Right ventricle myocardium superior (tissue), 1 donor: ENCODE measurements at places on chromosomes 16 and 17.

- no peak for DNase-seq
Measured at GRCh38 chr16:57637020-57637419, 8.6 kb downstream of the ADGRG1 start.

- DNase-seq = peak; percentile 6
Measured at GRCh38 chr16:84000989-84001642, 33.1 kb downstream of the NECAB2 start.

GRCh38 chr17:76791053-76791980, 53.4 kb downstream of the MFSD11 start:
- DNase-seq = no peak

DNA sequence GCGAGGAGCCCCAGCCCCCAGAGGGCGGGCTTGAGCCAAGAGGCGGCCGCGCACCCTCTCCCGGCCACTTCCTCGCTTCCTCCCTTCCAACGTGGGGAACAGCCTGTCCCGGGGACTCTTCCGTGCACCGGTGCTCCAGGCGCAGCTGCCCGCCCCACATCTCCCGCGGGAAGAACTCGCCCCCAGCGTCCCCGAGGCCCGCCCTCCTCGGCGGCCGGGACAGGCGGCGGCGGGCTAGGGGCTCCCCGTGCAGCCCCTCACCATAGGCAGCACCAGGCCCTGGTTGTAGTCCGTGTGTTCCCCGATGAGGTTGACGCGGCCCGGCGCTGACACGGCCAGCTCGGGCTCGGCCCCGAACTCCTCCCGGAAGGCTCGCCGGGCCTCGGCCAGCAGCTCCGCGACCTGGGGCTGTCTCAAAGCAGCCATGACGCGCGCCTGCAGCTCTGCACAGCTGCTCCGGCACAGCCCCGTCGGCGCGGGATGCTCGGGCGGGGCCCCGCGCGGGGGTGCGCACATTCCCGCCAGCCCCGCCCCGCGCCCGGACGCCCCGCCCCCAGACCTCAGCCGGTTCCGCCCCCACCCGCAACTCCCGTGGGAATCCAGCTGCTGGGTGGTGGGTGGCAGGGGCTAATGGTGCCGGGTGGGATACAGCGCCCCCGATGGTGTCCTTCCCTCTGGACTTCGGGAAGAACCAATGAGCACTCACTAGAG, at the start of gene GALK1:
Gene GALK1 (minus strand): TSS at position 482 of the 711 bp plus-strand sequence. CDS start 56 bp downstream, at position 426.
- DNase-seq = peak; percentile 87

DNA sequence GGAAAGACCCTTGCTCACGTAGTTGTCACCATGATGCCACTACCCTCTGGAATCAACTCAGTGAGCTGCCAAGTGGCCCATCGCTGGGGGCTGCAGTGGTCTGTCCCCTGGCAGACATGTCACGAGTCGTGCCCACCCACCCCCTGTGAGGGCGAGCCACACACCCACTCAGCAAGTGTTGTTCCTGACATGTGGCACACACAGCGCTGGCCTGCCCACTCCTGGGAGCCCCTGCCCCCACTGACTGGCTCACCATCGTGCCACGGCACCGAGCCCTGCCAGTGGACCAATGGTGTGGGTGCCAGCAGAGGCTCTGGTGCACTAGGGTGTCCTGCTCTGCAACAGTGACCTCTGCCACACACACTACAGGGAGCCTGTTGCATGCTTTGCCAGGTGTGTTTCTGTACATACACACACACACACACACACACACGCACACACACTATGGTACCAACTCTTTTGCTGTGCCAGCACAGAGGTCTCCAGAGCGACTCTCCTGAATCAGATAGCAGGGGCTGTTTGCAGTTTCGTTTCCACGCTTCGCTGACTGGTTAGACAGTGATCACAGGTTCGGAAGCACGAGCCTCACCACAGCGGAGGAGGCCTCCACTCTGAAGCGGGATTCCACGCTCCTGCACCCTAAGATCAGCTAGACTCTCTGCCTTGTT, 7.7 kb downstream of the RTN4RL1 start:
- no peak for DNase-seq

- DNase-seq = peak; percentile 81
Measured at GRCh38 chr17:48541577-48542113, 3.3 kb downstream of the HOXB2 start.

- DNase-seq = no peak
Measured at GRCh38 chr16:69833357-69834282, 71.5 kb downstream of the WWP2 start.

- DNase-seq = peak; percentile 77
Measured at GRCh38 chr16:57091975-57092785, at the start of gene CPNE2. Gene CPNE2, plus strand, starts transcription at chr16:57092583. Its CDS starts 18,160 bp downstream, at chr16:57110743.

- no peak for DNase-seq
Measured at GRCh38 chr17:65609749-65610148, 48.3 kb upstream of the AXIN2 start.

GRCh38 chr16:89364606-89365005, 125.8 kb downstream of the ANKRD11 start:
- DNase-seq = no peak

DNA sequence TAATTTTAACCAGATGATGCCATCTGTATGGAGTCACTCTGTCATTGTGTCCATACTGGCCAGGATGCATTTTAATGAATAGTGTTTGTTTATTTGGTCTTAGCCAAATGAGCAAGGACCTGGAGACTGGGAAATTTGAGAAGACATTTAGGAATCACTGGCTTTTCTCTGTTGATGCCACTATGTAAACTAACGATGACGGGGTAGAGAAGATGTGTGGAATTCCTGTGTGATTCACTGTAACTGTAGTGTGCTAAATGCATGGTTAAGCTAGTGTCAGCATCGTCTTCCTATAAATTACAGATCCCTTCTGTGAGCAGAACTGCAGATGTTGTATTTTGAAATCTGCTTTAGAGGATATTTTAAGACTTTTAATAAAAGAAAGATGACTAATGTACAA, 66.6 kb downstream of the NOS2 start:
- DNase-seq = no peak

GRCh38 chr16:60127196-60127595, 1393.1 kb upstream of the GOT2 start:
- no peak for DNase-seq

DNA sequence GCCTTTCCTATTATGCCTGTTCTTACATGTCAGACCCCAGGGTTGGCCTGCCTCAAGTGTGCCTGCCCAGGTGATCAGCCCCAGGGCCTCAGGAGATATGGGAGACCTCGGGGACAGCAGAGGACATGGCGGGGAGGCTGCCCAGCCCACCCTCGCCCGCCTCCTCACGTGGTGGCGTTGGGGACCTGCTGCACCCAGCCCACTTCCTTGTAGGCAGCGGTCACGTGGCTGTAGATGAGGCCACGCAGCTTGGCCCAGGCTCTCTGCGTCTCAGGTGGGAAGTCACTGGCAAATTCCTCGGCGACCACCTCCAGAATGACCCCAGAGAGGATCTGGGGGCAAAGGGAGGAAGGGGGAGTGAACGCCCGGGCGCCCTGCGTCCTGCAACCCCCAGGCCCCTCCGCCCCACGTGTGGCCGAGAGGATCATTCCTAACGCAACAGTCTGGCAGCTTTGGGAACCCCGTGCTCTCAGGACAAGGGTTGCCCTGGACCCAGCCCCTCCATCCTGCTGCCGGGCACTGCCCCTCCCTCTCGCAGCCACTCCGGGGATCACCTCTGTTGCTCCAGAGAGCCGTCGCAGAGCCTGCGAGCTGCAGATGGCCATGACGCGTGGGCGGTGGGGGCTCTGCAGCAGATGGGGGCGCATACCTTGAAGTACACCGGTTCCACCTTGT, 6.6 kb downstream of the CYGB start:
- no peak for DNase-seq

DNA sequence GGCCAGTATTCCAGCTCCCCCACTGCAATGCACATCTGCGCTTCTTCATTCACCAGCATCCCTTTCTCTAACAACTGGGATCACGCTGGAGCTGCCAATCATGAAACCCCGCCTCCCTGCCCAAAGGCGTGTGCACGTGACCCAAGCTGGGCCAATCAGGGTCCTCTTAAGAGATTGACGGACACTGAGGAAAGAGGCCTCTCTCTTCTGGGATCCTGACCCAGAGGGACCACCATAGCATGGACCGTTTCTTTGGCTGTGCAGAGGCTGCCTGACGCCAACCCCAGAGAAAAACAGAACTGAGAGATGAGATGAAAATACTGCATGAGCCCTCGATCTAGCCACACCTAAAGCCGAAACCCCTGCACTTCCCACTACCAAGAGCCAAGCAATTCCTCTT, 32.0 kb downstream of the COTL1 start:
- no peak for DNase-seq

DNA sequence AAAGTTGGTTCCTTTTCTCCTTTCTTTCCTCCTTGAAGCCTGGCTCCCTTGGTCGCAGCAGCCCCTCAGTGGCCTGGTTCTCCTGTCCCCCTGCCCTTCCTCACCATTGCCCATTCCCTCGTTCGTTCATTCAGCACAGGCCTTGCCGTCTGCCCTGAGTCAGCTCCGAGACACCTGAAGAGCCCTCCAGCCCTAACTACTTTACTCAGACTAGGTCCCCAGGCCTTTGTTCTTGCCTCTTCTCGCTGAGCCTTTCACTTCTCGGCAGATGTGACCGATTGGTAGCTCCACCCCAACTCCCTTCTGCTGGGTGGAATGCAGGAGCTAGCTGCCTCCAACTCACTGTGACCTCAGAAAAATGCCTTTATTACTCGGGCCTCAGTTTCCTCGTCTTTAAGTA, 7.0 kb upstream of the ADAM11 start:
- DNase-seq = no peak
